ENCODE measurements at places on chromosomes 2 and 18.

GRCh38 chr18:66616523-66616983 lies 12.7 kb upstream of the CDH19 start:
- DNase-seq: no peak

DNA sequence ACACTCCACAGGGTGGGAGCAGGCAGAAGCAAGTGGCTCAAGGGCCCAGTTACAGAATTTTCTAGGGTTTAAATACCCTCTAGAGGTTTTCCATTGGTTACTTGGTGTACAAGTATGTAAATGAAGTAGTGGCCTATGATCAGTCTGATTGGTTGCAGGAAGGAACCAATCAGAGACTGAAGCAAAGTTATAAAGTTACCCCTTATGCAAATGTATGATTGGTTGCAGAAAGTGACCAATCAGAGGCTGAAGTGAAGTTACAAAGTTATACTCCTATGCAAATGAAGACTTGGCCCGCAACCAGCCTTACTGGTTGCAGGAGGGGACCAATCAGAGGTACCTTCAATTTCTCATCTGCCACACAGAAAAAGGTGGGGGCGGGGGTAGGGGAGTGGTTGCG lies 154.6 kb downstream of the INO80D start:
- no peak for DNase-seq

DNA sequence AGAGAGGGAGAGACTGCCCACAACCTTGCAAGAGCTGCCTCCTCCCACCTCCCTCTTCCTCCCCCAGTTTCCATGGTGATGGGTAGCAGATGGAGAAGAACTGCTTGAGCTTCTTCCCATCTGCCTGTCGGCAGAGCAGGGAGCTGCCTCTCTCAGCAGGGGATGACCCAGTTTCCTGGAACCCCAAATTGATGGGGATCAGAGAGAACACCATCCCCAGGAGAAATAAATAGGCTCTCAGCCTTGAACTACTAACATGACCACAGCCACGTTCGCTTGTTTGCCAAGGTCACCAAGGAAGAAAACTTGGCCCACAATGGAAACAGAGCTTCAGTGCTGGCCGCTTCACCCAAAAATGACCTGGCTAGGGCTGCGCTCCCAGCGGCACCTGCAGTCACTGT lies 82.2 kb downstream of the ADD2 start:
- no peak for DNase-seq

GRCh38 chr2:117378653-117379052 lies 435.8 kb upstream of the DDX18 start:
- peak; percentile 32 for DNase-seq

- no peak for DNase-seq
Measured at GRCh38 chr2:128595763-128596395, 277.2 kb upstream of the HS6ST1 start.

DNA sequence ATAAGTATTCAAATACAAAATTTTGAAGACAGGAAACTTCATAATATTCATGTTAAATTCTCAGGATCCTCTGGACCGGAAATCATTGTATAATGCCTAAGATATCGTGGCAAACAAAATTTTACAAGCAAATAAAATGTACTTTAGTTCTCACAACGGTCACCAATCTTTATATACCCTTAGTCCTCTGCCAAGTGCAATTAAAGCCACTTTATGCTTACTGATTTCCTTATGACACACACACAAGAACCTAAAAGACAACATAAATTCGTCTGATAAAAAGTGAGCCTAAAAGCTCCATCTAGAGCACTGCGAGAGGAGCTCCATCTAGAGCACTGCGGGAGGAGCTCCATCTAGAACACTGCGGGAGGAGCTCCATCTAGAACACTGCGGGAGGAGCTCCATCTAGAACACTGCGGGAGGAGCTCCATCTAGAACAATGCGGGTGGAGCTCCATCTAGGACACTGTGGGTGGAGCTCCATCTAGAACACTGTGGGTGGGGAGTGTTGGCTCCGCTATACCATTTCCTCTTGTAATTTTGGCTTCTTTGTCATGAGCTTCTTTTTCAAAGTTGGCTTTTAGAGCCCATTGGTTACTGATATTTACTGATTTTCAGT lies 15.9 kb downstream of the ATP8B1 start:
- DNase-seq: no peak

GRCh38 chr2:197183355-197183754 lies 127.2 kb downstream of the ANKRD44 start:
- DNase-seq: no peak

- no peak for DNase-seq
Measured at GRCh38 chr18:581096-581495, 916 bp downstream of the CETN1 start.

DNA sequence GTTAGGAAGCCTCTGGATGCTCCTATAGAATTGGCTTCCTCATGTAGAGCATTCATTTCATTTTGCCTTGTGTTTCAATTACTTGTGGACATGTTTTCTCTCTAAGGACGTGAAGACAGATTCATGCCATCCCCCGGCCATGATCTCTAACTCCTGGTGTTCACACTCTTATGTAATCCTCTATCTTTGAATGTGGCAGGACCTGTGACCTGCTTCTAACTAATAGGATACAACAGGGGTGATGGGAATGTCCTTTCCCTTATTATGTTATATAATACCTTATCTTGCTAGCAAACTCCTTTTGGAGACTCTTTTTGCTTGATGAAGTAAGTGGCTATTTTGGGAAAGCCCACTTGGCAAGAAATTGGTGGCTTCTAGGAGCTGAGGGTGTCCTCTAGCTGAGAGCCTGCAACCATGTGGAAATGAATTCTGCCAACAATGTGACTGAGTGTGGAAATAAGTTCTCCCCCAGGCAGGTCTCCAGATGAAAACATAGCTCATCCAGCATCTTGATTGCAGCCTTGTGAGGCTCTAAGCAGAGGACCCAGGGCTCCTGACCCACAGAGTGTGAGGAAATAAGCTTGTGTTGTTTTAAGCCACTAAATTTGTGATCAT lies 13.8 kb downstream of the DPYSL5 start:
- DNase-seq: no peak

GRCh38 chr2:1590596-1591460 lies 153.5 kb downstream of the PXDN start:
- no peak for DNase-seq

DNA sequence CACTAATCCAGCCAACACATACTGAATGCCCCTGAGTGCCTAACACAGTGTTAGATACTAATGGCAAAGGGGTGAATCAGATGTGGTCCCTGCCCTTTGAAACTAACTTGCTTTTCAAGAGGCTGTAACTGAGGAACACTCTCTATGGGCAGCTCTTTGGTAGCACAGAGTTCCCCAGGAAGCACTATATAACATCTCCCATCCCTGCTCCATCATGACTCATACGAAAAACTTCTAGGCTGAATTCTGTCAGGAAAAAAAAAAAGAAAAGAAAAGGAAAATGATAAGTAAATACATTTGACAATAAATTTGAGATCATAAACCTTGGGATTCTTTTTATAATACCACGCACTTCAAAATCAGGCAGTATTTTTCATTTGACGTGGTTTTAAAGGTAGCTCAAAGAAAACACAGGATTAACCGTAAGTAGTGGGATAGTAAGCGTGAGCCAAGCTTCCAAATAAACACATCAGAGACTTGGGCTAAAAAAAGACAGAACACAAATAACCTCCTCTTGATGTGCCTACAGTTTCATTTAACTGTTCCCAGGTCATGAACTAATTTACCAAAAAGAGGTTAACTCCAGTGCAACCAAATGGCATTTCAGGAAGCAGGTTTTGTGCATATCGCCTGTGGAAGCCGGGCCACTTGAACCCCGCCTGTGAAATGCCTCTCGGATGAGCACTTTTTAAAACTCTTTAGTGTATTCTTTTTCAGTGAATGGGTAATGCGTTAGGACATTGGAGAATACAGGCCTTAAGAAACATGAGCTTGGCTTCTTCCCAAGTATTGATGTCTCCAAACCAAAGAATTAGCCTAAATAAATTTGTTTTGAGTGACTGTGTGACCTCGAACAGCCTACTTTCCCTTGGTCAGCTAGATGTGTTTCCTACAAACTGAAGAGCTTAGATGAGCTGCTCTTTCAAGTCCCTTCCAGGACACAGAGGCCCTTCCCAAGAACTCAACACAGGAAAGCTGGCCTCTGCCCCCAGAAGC lies 42.0 kb downstream of the RDH14 start:
- no peak for DNase-seq

DNA sequence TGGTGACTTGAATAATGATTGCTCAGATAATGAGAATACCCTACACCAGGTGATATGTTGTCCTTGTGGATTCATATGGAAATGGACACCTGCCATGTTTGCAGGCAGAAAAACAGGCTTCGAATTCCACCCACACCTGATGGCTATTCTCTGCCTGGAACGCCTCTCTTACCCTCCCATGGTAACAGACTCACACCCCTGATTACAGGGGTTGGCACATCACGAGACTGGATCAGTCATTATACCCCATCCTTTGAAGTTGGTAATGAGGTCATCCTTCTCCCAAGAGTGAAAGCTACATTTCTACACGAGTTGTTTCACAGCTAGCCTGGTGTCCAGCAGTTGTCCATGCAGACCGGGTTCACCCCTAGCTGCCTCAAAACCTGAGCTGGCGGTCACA lies 71.4 kb upstream of the MBOAT2 start:
- DNase-seq: no peak

DNA sequence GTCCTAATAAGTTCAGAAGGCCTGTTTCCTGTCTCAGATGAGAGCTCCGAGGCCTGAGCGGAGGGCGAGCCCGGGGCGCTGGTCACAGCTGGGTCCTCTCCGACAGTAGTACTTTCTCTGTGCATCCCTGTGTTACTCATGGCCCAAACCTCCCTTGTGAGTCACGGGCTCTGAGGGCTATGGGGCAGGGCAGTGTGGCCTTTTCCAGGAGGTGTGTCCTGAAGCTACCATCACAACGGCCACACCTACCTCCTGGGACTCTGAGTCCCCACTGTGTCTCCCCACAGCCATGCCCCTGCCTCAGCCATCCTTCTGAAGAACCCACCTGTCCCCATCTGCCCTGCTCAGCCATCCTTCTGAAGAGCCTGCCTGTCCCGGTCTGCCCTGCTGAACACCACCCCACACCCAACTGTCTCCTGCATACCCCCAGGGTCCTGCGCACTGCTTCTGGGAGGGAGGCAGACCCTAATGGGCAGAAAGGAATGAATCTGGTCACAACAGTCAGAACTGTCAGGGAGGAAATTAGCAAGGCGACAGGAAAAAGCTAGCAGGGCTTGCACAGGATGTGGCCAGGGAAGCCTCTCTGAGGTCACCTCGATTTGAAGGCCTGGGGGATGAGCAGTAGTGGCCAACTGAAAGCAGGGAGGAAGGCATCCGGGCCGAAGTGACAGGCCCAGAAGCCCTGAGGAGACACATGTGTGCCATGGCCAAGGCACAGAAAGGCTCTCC lies 145.4 kb upstream of the RIOK3 start:
- no peak for DNase-seq

DNA sequence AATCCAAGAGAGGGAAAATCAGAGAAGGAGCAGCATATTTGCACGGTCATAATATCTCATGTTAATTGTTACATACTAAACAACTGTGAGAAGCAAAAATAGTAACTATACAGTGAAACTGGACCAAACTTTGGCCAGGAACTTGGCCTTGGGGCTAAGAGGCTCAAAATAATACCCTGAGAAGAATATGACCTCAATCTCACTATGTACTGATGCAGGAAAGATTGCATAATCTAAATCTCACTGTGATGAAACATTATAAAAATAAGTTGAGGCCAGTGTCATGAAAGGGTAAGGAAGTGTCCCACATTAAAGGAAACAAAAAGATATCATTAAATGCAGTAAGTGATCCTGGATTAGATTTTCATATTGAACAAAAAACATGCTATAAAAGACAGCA lies 36.5 kb downstream of the ZRANB3 start:
- no peak for DNase-seq

GRCh38 chr2:23498943-23499342 lies 114.0 kb downstream of the KLHL29 start:
- DNase-seq: no peak

GRCh38 chr2:138373993-138374408 lies 127.6 kb upstream of the SPOPL start:
- peak; percentile 28 for DNase-seq

GRCh38 chr2:165273176-165273575 lies 34.0 kb downstream of the SCN2A start:
- no peak for DNase-seq

GRCh38 chr18:75809926-75810255 lies 382.4 kb upstream of the SMIM21 start:
- DNase-seq: no peak

GRCh38 chr2:52128081-52128480 lies 1096.1 kb upstream of the NRXN1 start:
- no peak for DNase-seq

DNA sequence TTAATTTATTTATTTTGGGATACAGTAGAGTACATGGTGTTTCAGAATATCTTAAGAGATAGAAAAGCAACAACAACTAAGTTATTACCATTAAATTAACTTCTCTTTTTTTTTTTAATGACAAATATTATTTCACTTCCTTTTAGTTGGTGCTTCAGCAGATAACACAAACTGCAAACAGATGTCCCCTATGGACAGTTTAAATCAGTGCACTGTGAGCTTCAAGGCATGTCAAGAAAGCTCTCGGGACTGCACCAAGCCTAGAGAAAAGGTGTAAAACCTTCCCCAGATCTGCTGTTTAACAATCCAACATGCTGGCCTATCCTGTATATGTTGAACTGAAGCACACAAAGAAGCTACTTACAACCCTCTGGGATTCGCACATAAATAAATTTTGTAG lies 122.7 kb downstream of the TCF4 start:
- DNase-seq: no peak

- no peak for DNase-seq
Measured at GRCh38 chr18:3584266-3584861, 134.4 kb downstream of the TGIF1 start.

DNA sequence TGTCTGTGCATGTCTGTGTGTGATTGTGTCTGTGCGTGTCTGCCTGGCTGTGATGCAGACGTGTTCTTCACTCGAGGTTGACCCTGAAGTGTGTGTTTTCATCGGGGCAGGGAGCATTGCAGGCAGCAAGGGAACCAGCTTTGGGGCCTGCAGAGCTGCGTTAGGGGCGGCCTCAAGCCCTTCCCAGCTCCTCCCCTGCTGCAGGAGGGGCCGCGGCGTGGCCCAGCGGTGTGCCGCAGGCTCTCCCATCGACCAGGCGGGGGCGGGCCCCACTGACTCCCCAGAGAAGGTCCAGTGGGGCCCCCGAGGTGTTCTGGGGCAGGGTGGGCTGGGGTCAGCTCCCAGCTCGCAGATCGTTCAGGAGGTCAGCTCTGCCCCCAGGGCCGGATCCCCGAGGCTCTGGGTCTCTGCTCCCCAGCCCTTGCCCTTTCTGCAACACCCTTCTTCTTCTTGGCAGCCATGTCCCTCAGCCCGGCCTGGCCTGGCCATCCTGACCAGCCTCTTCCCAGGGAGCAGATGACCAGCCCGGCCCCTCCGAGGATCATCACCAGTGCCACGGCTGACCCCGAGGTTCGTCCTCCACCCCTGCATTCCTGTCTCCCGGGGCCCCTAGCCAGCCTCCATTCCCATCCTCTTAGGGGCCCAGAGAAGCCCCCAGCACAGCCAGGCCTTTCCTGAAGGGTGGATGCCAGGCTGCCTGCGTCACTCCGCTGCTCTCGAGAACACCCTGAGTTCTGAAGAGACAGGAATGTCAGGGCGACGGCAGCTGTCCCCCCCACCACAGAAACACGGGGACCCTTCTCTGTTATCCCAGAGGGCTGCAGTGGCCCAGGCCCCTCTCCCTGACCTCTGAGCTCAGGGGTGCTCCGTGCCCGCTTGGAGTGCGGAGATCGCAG lies 11.1 kb upstream of the KLHL30 start:
- DNase-seq: peak; percentile 57

Measured in Calu3 (cell line).